ENCODE measurements at places on chromosomes 7 and 10.

- DNase-seq = no peak
These were observed 394.1 kb downstream of the XPNPEP1 start for GRCh38 chr10:109529258-109529657.

- no peak for DNase-seq
These were observed 19.5 kb upstream of the RHEB start for GRCh38 chr7:151539088-151539671.

GRCh38 chr7:155003092-155003375 is at the start of gene PAXIP1:
TSS of gene PAXIP1 (minus strand) at chr7:155003124. CDS start at chr7:155002929, 195 bp downstream.
- DNase-seq = no peak

- DNase-seq = no peak
These were observed 318.6 kb downstream of the TCERG1L start for GRCh38 chr10:130992802-130993523.

- no peak for DNase-seq
These were observed 5.5 kb upstream of the PLAU start for GRCh38 chr10:73905256-73906020.

GRCh38 chr10:95841661-95842498 is 65.9 kb upstream of the CC2D2B start:
- peak; percentile 58 for DNase-seq

DNA sequence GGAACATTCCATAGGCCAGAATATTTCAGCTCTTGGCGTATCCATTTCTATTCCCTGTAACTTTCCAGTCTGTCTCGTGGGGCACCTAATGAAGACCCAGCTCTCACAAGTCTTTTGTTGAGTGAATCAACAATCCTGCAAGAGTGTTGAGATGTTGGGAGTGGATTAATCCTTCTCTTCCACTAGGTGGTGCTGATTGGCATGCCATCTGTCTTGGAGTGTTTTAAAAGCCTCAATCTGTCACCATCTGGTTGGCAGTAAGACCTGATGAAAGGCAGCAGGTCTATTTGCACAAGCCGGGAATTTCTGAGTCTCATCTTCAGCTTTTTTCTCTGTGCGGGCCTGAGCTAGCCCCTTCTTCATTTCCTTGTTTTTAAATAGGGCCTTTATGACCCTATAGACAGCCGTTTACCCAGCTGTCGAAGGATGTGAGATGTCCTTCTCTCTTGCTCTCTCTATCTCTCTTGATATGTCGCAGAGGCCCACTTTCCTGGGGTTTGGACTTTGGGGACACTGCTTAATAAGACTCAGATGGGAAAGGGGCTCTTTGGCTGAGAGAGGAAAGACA is 180.5 kb downstream of the ZNF365 start:
- DNase-seq = no peak

DNA sequence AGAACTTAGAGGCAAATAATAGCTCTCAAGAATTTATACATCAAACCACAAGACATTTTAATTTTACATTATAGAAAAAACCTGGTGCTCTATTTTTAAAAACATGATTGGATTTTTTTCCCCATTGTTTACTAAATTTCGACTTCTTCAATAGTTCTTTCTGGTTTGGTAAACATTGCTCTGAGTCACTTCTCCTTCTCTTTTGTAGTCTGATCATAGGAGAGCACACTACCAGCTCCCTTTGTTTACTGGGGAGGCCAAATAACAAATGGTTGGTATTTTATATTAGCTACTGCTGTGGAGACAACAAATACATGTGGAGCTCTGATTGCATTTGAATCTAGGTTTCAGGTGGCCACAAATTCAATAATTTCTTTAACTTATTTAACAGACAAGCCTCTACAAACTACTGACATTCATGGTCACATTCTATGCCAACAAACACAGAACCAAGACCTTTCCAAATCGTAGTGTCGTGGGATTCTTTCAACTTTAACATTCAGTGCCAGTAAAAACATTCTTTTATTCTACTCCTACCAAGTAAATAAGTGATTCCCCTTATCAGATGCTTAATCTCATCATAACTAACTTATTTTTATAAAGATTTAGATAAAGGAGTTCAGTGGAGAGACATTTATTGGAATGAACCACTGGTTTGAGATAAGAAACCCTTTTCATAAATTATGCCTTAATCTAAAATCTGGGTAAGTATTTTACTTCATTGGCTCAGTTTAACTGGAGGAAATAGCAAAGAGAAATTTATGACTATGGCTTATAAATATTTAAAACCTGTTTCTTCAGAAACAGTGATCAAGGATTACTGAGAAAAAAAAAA is 17.7 kb upstream of the FXYD4 start:
- DNase-seq = no peak

DNA sequence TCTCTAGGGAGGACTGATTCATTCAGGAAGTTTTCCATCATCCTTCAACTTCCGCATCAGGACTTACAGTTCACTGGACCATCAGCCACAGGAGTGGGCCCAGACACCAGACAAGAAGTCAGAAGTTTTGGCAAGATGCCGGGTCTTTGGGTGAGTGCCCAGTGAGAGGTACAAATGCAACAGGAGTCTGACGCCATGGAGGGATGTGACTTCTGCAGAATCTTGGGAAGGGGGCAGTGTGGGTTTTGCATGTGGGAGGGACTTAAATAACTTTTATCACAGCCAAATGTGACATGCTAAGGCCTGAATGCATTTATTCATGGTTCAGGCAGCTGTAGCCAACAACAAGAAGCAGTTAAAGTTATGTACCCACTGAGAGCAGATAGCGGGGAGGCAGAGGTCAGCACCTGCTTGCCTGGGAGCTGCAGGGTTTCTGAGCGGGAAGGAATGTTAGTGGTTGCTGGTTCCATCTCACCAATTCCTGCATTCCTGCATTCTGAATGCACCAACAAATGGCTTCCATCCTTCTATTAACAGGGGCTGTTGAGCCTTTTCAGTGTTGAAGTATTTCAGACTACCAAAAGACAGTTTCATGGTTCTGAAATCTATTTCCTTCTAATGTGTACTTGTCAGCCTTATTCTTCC is 375.2 kb downstream of the PAXIP1 start:
- no peak for DNase-seq

DNA sequence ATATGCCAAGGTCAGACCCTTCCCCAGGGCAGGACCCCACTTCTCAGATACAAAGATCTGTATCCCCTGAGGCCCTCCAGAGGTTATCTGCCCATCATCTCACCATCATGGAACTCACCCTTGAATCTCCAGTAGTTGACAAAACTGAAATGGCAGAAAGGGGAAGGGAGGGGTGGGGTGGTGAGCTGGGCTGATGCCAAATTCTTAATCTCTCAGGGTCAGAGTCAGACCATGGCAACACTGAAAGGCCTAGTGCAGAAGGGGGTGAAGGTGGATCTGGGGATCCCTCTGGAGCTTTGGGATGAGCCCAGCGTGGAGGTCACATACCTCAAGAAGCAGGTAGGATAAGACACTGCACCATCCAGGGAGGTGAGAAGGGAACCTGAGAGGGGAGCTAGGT is 3.1 kb downstream of the CNPY4 start:
- no peak for DNase-seq

DNA sequence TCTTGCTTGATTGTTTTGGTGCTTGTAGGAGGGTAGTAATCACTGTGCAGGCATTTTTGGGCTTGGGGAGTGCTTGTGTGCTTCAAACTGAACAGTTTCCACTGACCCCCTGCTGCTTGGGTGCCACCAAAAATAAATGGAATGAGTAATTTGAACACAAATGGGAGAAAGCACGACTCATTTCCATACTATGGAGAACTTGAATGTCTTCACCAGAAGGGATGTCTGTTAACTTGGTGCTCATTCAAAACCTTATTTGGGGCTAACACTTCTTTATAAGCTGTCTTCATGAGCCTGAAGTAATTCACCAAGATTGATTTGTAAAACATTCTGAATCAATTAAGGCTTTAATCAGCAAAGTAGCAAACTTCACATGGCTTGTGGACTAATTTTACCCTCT is 560.3 kb downstream of the SDK1 start:
- no peak for DNase-seq

Measured in GM06990 (cell line).